ENCODE measurements at places on chromosomes 2 and 18. TPM values are rescaled to one million over a fixed set of nuclear protein-coding genes. Genes with fewer than 3 reads are reported as not detected.

GRCh38 chr2:28568036-28568435 lies 72.2 kb downstream of the PLB1 start:
- H3K4me3 ChIP-seq, result no peak overlapping the region
- no peak overlapping the region for H3K27ac ChIP-seq
- H3K36me3 ChIP-seq, result no peaks in the 10 kb centered on the region
- DNase-seq, result no peak
- no peaks in the 10 kb centered on the region for H3K27me3 ChIP-seq

- H3K4me3 ChIP-seq, result no peak overlapping the region
- H3K4me1 ChIP-seq, result no peaks in the 10 kb centered on the region
- DNase-seq, result no peak
- H3K36me3 ChIP-seq, result no peaks in the 10 kb centered on the region
Measured at GRCh38 chr2:200744201-200744602, 67.5 kb upstream of the BZW1 start.

DNA sequence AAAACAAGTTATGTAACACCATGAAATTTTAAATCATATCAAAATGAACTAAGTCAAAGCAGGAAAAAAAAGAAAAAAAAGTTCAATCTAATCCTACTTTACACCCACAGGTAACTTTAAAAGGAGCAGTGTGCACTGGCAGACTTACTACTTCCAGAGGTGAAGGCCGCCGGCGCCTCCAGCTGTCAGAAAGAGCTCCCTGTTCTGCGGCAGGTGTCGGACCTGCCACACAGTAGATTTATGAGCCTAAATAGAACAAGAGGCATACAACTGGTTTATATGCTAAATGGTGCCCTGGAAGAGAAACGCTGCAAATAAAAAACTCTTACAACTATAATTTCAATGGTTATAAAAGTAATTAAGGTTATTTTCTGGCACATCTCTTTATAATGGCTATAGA lies 23.1 kb upstream of the PNO1 start:
- no peak overlapping the region for H3K4me3 ChIP-seq
- H3K4me1 ChIP-seq, result no peaks in the 10 kb centered on the region
- H3K36me3 ChIP-seq, result peaks cover 9% of the 10 kb centered on the region
- no peak overlapping the region for H3K27ac ChIP-seq
- H3K27me3 ChIP-seq, result no peaks in the 10 kb centered on the region
- no peak for DNase-seq

CCDC85A gene
- total RNA-seq, result not detected

DNA sequence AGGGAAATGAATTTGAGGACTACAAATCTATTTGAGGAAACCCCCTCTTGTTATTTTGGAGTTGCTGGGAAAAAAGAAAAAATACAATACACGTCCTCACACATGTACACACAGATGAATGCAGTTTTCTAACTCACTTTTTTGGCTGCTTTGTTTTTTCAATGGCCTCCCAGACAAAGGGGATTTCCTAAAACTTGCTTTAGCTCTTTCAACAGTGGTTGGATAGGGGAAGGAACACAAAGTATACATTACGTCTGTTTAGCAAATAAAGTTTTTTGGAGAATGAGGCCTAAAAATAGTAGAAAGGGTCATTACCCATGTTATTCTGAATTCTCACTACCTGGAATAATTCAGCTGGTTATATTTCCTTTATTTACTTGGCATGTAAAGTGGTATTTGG lies 125.3 kb upstream of the ITGB6 start:
- H3K4me3 ChIP-seq, result no peak overlapping the region
- H3K36me3 ChIP-seq, result no peaks in the 10 kb centered on the region
- peaks cover 80% of the 10 kb centered on the region for H3K4me1 ChIP-seq
- H3K27me3 ChIP-seq, result no peaks in the 10 kb centered on the region
- H3K27ac ChIP-seq, result no peak overlapping the region
- no peak for DNase-seq
